GM12892 (cell line): ENCODE measurements at places on chromosomes 6 and 20.
A peak's percentile ranks its signal among the peaks of the same experiment; 100 is the strongest.

DNA sequence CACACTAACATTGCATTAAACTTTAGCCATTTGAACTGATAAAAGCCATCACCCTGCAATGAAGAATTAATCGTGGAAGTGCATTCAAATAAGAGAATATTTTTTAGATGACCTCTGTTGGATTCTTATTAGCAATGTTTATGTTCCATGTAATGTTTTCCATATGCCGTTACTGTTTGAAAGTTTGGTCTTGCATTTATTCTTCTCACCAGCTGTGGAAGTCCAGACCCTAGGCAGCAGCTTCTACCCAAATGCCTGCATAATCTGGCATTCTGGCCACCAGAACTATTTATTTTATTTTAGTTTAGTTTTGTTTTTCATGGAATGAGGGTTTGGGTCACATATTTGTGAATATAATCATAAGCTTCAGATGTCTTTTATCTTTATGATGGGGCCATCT lies 140.4 kb downstream of the SAMD5 start:
- DNase-seq, result no peak

- DNase-seq, result peak; percentile 46
Observed at GRCh38 chr20:51497542-51498467, 44.7 kb downstream of the NFATC2 start.

DNA sequence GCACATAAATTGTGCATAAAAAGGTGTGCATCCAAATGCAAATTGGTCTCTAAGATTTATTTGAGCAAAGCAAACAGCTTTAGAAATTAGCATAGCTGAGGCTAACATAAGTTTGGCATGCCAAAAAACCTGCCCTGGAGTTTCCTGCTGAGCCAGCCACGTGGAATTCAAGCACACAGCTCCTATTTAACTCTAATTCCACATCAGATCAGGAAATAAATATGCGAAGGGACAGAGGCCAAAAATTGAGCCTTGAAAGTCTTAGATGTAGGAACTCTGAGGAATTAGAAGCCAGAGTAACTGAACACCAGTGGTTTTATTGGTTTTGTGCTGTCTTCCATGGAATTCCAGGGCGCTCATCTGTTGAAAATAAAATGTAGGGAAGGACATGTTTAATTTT lies 19.6 kb downstream of the SOBP start:
- no peak for DNase-seq

DNA sequence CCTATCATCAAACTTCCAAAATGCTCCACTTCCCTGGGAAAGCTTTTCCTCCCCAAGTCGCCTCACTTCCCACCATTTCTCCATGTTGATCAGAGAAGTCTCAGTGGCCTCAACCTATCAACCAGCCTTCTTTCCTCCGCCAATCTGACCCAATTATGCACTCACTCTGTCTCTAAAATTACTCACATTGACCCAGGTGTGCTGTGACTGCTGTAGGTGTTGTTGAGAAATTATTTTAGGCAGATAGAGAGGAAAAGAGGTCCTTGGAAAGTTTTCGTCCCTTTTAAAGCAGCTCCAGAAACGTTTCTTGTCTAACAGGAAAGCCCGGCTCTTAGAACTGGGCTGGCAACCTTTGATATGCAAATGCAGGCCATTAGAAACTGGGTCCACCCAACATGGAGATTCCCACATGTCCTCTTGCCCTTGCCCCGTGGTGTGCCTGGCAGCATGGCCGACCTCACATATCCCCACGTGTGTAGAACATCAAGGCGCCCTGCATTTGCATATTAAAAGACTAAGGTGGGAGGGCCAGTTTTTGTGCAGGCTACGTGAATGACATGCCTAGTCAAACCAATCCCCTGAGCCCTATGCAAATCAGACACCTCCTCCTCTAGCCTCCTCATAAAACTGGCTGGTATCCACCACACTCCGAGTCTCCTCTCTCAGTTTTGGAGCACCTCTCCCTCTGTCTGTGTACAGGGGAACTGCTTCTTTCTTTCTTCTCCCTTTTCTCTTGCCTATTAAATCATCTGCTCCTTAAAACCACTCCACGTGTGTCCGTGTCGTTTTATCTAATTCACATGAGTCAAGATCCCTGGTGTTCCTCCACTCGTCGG lies 12.9 kb downstream of the IPCEF1 start:
- DNase-seq, result no peak

GRCh38 chr6:159203304-159204005 lies 34.3 kb downstream of the FNDC1 start:
- DNase-seq, result no peak

GRCh38 chr6:167688123-167688522 lies 138.6 kb upstream of the AFDN start:
- DNase-seq, result no peak

- DNase-seq, result no peak
Observed at GRCh38 chr6:146153040-146153758, 124.3 kb downstream of the GRM1 start.
